ENCODE measurements at places on chromosomes 7 and 10.
A peak's percentile ranks its signal among the peaks of the same experiment; 100 is the strongest.

- DNase-seq, result no peak
Measured at GRCh38 chr7:156897673-156898072, 4.7 kb upstream of the LMBR1 start.

DNA sequence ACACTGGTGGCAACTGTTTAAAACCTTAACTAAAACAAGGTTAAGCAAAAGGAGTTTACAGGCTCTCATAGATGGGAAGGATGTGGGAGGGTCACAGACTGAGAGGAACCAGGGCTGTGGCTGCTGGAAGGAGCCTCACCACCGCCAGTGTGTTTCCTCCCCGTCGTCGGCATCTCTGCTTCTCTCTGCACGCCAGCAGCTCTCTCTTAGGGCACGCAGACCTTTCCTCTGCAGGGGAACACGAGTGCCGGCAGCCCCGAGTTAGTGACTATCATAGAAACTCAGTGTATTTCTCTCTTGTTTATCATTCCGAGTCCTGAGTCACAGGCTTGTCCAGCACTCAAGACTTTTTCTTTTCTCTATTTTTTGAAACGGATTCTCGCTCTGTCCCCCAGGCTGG is 8.1 kb upstream of the SH2D4B start:
- DNase-seq, result no peak

DNA sequence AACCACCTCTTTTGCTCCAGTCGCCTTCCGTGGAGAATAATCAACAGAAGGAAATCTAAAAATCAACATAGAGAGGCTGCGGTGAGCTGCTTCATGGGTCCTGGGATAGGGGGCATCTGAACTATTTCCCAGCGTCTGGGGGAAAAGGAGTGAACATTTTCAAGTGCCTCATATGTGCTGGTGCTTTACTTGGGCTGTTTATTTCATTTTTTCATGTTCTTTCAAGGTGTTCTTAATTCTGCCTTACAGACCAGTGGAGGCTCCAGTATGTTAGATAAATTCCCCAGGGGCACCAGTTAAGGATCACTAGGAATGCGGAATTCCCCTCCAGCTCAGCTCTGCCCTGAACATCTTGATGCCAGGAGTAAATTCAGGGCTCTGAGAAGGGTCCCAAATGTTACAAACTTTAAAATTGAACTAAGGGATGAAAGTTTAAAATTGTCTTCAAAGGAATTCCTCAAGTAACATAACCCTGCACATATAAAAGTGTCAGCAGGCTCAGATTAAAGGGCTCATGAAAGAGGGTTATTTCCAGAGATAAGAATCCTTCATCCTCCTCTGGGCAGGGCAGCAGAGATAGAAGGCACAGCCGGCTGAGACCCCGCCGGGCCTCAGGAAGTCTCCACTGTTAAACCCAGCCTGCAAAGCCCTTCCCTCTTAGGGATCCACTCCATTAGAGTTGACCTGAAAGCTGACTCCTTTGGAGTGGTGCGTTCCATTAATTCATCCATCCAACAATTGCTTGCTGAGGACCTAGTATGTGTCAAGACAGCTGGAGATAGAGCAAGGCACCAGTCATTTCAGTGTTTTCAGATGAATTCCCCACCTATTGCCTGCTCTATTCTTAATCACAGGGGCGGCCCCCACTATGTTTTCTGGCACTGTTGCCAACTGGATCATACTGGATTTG is 345.8 kb downstream of the KCNMA1 start:
- no peak for DNase-seq

GRCh38 chr10:31314256-31315150 is 4.5 kb upstream of the ZEB1 start:
- no peak for DNase-seq

GRCh38 chr7:148084138-148084537 is 506.4 kb upstream of the C7orf33 start:
- no peak for DNase-seq

DNA sequence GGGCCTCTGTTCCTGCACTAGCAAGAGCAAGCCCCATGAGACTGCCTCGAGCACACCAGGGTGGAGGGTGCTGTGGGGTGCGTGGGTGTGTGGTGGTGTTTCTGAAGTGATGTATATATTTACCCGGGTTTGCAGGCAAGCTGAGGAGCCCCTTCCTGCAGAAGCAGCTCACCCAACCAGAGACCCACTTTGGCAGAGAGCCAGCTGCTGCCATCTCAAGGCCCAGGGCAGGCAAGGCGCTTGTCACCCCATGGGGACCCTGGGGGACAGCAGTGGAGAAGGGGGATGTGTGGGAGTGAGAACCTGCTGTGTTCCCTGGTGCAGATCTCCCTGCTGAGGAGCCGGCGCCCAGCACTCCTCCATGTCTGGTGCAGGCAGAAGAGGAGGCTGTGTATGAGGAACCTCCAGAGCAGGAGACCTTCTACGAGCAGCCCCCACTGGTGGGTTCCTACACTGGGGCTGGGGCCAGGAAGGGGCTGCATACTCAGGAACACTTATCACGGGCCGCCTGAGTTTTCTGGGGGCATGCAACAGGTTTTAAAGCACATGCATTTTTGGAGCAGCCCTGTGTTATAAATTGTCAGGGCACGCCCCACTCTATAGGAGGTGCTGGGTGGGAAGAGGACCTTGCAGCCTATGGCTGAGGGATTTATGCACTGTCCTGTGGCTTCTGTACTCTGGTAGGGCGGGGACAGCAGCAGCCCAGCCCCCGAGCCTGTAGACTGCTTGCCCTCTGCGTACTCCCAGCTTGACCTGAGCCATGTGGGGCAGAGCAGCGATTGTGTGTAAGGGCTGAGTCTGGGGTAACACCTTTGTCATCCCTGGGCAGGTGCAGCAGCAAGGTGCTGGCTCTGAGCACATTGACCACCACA is 5.9 kb downstream of the PGAM2 start:
- DNase-seq, result no peak

- DNase-seq, result no peak
Measured at GRCh38 chr7:101698964-101699363, 69.9 kb upstream of the MYL10 start.

GRCh38 chr7:108079276-108079647 is 50.9 kb downstream of the LAMB4 start:
- no peak for DNase-seq

DNA sequence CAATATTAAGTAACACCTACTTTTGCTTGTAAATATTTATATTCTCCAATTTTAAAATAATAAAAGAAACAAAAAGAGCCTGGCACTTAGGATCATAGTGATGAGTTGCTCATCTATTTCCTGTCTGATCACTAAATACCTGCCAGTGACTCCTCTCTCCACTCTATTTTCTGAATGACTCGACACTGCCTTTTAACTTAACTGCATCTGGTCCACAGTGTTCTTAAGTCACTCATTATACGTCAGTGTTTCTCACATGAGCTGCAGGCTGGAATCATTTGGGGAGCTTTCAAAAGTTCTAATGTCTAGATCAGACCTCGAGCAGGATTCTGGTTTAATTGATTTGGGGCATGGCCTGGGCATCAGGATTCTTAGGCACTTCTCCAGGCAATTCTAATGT is 78.0 kb upstream of the AGBL3 start:
- no peak for DNase-seq

DNA sequence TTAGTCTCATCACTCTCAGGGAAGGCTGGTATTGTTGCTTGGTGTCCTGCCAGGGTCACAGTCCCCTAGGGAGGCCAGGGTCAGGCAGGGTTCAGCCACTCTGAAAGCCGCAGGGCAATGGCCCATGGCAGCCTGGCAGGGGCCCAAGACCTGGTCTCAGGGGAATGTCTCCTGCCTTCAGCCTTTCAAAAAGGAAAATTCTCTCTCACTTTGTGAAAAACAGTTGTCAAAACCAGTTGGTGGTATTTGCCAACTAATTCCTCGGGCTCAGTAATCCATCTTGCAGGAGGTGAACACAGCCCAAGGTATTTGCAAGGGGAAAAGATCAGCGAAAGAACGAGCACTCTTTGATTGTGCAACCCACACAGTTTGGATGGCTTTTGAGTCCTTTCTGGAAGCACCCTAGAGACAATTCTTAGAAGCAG is 101.5 kb downstream of the JCAD start:
- no peak for DNase-seq

DNA sequence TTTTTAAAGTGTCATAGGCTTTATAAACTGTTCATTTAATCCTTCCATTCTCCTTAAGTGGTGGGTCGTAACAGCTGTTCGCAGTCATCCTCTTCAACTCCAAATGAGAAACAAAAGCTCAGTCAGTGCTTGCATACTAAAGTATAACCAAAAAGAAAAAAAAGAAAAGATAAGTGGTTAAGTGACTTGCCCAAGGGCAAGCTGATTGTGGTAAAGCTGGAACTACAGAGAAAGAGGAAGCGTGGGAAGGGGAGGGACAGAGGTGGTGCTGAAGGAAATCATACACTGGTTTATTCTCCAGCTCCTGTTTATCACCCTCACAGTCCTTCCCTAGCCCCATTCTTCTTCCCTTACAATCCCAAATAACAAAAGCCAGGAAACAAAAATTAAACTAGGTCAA is 29.6 kb downstream of the IDE start:
- DNase-seq, result no peak

- DNase-seq, result no peak
Measured at GRCh38 chr7:148621563-148621962, 31.0 kb downstream of the C7orf33 start.

DNA sequence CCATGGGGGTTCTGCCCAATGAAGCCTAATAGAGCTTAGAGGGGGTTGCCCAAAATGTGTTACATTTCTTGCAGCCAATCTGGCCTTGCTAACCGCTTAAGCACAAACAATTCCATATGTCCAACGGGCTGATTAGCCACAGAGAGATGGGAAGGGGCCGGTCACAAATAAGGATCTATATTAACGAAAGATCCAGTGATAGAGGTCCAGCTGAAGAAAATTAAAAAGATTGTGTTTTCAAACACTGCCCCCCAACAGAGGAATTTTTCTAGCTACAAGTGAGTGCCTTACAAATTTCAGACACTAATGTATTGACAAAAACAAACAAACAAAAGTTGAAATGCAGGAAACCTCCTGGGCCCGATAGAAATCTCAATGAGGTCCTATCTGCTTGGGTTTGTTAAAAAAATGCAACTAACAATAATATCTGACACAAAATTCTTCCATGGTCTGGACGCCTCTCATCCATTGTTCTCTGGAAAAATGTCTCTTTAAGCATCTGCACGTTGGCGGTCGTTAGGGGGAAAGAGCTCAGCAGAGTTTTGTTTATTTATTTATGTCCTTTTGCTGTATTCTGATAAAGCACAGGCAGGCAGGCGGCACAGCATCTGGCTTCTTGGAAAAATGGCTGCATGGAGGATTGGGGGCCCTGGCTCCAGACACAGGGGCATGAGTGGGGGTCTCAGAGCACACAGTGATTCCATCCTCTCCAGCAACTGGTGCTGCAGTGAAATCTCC is 402.0 kb downstream of the RPS24 start:
- DNase-seq, result no peak

- DNase-seq, result no peak
Measured at GRCh38 chr10:84478151-84478550, 149.8 kb downstream of the CCSER2 start.

- DNase-seq, result peak; percentile 74
Measured at GRCh38 chr10:119315128-119316001, 108.0 kb downstream of the GRK5 start.

DNA sequence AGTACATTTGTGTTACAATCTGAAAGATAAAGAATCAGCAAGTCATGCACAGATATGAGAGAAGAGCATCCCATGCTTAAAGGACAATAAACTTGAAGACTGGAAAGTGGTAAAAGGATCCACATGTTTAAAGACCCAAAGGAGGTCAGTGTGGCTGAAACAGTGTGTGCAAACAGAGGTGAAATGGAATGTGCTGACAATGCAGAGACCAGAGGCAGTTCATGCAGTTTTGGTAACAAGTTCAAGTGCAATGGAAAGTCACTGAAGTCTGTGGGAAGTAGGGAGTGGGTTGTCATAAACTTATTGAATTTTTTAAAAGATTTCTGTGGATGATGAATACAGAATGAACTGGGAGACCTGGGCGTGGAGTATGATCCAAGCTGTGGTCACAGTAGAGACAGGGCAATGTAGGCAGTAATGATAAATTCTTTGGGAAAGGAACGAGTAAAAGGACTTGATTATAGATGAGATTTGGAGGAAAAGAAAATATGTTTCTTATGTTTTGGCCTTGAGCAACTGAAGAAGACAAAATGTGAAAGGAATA is 408.0 kb downstream of the HGF start:
- DNase-seq, result no peak

All from brain pericyte (primary cell).